Cardiac septum (tissue), 1 donor: ENCODE measurements at places on chromosomes 16 and 17. TPM values are rescaled to one million over a fixed set of nuclear protein-coding genes. Genes with fewer than 3 reads are reported as not detected.
A peak's percentile ranks its signal among the peaks of the same experiment; 100 is the strongest.

DNAI2 gene
- total RNA-seq, result not detected

- no peak for DNase-seq
Measured at GRCh38 chr16:31063843-31064611, 10.0 kb downstream of the ZNF668 start.

CD68 gene
- 11.4 TPM for total RNA-seq

NOL3 gene
- 86.3 TPM for total RNA-seq

- DNase-seq, result peak; percentile 76
Measured at GRCh38 chr16:3431779-3432219, 11.5 kb downstream of the ZNF597 start.

DNA sequence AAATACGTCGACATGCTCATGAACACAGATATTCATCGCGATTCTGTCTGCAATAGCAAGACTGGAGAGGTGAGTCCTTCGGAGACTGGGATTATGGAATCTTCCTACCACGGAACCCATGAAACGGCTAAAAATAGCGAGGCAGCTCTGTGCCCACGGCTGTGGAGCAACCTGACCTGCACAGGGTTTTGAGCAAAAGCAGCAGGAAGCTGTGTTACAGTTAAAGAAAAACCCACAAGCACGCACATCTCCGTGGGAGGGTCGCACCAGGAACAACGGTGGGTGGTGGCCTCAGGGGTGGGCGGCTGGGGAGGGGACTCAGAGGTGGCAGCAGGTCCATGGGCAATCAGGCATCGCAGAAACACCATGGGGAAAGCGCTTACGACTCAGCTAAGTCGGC is 24.8 kb downstream of the SLC38A10 start:
- DNase-seq, result no peak
